ENCODE measurements at places on chromosomes 11 and 22.
A peak's percentile ranks its signal among the peaks of the same experiment; 100 is the strongest.

DNA sequence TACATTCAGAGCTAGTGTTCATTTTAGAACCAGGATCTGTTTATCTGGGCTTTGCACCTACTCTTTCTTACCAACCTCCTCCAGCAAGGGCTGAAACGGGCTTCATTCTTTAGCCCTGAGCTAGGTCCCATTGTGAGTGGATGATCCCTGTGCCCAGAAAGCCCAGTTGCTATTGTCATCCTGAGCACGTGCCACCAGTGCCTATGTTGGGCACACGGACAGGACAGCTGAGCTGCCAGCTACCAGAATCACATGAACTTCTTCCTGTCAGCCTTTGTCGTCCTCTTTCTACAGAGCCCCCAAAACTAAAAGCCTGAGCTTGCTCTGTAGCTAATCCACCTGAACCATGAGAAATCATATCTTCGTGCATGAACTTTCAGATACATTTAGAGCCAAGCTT is 74.4 kb upstream of the NTM start:
- no peak for DNase-seq

GRCh38 chr11:113286009-113286408 is 28.4 kb upstream of the TTC12 start:
- DNase-seq: no peak

GRCh38 chr11:124301548-124301947 is 12.2 kb downstream of the OR8D1 start:
- no peak for DNase-seq

DNA sequence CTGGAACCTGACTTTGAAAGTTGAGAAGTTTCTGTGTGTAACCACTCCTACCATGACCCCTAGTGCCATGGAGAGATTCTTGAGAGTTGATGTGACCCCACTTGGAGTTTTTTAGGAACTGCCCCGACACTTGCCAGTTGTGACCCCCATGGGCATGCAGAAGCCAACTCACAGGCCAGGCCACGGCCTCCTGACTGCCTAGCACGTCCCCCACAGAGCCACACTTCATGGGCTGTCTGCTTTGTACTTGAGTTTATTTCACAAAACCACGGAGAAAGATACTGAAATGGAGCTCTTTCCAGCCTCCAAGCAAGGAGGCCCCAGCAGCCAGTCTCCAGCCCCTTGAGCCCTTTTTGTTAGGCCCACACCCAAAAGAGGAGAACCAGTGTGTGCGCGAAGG is 8.4 kb downstream of the CYB5R2 start:
- DNase-seq: no peak

DNA sequence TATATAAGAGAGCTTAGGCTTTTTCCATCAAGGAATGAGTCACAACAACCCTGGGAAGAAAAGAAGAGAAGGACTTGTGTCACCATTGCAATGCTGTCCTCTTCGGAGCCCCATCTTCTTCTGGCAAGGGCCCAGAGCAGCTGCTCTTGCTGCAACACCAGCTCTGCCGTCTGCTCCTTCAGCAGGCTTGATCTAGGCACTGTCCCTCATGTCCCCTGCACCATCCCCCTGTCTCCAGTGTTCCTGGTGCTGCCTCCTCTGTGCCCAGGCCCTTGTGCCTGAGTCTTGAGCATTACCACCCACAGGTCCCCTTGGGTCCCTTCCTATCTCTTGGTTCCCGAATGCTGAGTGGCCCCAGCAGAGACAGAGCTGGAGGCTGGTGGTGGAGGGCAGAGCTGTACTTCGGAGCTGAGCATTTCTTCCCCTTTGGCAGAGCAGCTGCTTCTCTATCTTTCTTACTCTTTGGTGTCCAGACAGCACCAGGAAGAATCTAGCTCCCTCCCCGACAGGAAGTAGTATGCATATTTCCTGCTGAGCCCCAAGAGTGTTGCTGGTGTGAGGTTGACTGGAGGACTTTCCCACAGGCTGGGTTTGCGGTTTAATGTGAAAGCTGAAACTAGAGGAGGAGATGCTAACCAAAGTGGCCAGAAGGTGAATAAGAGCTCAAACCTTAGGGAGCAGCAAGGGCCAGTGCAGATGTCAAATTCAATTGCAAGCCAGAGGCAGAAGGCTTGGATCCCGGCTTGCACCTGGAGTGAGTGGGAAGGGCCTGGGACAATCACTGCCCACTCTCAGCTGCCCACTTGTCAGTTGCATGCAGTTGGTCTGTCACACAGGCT is 27.8 kb downstream of the WEE1 start:
- DNase-seq: peak; percentile 4

- DNase-seq: no peak
Measured at GRCh38 chr11:121090145-121090721, 10.8 kb upstream of the TECTA start.

DNA sequence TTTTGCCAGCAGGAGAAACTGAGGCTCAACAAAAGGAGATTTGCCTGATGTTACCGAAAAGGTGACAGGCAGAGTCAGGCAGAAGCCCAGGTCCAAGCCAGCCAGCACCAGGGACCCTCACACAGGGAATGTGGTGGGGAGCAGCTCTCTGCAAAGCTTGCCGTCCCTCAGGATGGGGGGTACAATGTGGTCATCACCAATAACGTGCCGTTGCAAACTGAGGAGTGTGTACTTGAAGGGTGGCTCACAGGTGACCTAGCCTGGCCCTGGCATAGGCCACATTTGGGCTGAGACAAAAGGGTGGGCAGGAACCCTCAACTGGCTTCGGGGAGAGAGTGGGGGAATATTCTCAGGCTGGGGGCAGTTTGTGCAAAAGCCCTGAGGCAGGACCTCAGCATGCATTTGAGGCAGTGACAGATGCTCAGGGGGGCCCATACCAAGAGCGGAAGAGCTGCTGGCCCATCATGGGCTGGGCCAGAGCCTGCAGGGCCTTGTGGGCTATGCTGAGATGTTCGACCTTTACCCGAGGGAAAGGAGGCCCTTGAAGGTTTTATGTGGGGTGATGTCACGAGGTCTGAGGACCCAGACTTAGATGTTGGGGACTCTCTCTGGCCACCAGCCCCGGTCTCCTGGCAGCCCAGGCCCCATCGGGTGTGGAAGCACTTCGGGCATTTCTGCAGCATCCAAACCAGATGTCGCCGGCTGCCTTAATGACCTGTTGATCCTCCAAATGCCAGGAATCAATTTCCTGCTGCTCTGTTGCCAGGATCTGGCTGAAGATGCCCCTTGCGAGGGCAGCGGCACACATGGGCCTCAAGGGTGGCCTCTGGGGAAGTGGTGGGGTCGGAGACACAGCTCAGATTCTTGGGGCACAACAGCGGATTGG is 57.4 kb upstream of the SHISAL1 start:
- no peak for DNase-seq

GRCh38 chr11:22703040-22703439 is 36.6 kb downstream of the GAS2 start:
- DNase-seq: no peak

DNA sequence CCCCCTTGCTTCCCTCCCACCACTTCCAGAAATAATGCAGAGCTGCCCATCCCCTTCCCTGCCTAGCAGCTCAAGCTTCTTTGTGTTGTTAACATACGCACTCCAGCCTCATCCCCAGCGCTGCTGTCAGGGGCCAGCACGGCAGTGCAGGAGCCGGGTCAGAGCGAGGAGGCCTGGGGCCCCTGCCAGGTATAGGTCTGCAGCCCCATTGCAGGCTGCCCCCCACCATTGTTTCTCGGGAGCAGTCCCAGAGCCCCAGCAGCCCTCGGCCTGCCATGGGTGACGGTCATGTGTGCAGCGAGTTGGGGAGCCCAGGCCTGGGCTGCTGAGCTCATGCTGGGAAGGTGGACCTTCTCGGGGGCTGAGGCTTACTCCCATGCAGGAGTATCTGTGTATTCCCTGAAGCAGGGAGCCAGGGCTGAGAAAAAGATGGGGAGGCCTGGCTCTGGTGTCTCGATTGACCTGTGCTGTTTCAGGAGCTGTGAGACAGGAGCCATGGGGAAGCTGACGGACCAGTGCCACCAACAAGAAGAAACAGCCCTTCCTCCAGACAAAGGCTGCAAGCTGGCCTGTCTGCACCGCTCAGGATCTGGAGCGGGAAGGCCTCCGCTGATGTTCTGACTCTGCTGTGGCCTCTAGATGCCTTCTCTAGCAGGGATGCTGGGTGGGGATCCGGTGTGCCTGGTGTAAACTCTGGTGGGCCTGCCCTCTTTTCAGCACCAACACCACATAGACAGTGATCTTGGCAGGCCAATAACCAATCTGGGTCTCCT is 220.5 kb upstream of the B3GAT1 start:
- no peak for DNase-seq

DNA sequence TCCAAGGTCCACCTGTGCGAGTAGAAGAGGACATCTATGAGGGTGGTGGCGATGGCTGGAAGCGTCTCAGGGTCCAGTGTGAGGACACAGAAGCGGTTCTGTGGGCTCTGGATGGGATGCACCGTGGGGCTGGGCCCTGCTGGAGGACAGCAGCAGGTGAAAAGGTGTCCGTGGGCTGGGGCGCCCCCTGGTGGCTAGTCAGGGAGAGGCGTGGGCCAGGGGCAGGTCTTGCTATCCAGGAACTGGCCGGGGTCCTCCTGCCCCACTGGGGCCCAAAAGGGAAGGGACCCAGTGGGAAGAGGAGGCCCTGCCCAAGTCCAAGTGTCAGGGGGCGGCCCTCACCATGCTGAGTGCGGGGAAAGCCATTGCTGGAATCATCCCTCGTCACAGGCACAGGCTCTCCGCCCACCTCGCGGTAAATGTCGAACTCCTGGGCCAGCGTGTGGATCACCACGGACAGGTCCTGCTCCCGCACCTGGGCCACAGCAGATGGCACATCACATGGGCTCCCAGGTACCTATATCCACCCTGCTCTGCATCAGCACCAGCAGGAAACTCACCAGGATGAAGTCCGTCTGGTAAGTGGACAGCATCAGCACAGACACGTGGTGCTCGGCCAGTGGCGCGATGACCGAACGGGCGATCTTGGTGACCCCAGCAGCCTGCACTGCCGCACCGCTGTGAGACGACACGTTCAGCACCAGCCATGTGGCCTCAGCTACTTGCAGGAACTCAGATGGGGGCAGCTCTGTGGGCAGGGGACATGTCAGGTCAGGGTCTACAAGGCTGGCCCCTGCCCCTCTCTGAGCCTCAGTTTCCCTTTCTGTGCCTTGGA is 2.3 kb downstream of the CASTOR1 start:
- DNase-seq: peak; percentile 78

DNA sequence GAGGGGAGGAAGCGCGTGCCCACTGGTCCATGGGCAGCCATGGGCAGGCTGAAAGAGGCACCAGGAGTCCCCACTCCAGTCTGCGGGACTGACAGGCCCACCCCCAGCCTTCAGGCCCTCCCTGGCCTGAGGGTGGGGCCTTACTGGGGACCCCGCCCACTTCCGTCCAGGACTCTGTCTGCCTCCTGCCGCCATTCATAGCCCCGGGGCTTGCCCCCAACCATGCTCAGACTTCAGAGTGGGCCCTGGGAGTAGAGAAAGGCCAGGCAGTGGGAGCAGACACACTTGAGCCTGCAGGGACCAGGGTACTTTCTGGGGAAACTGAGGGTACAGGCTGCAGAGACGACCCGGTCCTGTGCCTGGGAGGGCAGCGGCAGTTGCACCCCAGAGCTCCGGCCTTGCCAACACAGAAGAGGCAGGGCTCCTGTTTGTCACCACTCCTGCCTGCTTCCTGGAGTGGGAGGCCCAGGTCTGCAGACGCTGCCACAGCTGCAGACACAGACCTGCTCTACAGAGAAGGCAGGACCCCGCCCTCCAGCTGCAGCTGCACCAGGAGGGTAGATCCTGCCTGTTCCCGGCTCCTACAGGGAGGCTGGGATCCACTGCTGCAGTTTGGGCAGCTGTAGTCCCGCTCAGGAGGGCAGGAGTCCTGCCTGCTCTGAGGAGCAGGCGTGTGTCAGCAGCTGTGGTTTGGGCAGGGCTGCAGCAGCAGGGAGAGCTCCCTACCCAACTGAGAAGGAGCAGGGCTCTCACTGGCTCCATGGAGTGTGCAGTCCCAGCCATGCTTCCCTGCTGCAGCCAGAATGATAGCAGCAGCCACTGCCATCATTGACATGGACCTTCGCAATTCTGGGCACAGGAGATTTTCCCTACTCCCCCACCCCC is 387.9 kb upstream of the ANO3 start:
- no peak for DNase-seq

- DNase-seq: no peak
Measured at GRCh38 chr11:111910676-111911562, 651 bp downstream of the CRYAB start.

DNA sequence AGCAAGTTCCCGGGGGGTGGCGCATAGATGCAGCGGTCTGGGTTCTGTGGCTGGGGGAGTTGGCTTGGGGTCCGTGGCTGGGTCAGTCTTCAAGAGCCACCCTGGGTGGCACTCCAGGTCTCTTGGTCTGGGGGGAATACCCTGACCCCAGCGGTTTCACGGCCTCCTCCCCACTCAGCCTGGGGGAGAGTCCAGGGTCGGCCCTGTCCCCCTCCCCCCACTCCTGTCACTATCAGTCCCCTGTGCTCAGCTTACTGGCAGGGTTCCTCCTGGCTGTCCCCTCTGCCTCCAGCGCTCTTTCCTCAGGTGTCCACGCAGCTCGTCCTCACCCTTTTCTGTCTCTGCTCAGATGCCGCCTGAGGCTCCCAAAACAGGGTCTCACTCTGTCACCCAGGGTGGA is 68.5 kb upstream of the PARVG start:
- DNase-seq: no peak

DNA sequence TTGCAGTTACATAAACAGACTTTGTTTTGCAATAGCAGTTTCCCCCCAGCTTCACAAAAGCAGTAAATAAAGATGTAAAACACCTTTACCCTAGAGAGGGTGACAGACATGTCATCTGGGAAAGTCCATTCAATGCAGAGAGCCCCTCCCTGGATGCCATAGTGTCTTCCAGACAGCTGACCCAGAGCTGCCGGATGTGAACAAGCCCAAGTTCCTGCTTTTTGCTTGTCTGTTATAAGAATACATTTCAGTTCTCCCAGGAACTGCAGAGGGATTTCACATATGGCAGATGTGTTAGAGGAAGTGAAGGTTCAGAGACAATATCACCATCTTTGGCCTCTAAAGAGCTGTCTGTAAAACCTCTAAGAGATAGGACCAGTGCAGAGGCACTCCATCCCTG is 48.9 kb downstream of the RELT start:
- no peak for DNase-seq

GRCh38 chr22:41883400-41883799 is 31.5 kb downstream of the SHISA8 start:
- no peak for DNase-seq

DNA sequence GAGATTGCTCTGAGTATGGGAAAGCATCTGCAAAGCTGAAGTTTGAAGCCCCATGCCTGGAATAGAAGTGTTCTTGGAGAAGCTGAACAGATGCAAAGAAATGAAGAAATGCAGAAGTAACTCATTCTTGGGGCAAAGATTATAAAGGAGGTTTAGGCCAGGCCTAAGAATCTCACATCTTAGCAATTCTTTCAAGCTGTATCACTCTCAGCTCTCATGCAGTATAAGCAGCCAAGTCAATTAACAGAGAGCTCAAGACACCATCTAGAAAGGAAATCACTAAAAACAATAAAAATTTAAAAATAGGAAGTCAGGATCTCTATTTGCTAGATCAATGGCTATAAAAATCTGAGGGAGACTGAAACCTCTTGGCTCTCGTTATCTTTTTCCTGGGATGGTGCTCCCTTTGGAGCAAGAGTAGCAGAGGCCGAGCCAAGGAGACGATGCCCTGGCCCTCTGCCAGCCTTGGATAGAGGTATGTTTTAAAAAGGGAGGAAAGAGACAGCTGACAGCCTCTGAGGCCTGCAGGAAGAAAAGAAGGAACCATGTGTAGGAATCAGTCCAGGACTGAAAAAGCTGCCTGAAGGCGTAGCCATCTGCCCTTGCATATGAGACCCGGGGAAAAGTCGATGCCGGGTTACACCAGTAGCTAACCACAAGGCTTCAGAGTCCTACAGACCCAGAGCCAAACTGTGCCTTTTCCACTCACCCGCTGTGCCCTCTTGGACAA is 229.8 kb downstream of the BLID start:
- DNase-seq: no peak

Data from stimulated activated CD8-positive, alpha-beta memory T cell treated with anti-CD3 and anti-CD28 coated beads, Interleukin-7, amount 100 ng/mL, for 1 hour (primary cell).